ENCODE measurements at places on chromosomes 6 and 20.

DNA sequence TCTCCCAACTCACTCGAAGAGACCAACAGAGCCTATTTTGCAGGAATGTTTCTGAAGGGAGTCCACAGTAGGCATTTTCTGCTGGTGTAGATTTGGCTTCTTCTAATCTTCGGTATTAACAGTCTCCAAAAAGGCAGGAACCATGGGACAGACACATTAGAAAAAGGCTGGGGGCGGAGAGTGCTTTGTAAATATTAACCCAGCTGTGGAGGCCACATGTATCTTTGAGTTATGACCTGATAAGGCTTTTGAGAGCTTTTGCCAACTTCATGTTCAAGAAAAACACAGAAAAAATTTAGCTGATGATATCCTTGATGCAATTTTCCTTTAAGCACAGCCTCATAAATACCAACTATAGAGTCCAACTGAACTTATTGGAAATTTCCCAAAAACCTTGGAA, 119.4 kb upstream of the TSHZ2 start:
- no peak for DNase-seq

DNA sequence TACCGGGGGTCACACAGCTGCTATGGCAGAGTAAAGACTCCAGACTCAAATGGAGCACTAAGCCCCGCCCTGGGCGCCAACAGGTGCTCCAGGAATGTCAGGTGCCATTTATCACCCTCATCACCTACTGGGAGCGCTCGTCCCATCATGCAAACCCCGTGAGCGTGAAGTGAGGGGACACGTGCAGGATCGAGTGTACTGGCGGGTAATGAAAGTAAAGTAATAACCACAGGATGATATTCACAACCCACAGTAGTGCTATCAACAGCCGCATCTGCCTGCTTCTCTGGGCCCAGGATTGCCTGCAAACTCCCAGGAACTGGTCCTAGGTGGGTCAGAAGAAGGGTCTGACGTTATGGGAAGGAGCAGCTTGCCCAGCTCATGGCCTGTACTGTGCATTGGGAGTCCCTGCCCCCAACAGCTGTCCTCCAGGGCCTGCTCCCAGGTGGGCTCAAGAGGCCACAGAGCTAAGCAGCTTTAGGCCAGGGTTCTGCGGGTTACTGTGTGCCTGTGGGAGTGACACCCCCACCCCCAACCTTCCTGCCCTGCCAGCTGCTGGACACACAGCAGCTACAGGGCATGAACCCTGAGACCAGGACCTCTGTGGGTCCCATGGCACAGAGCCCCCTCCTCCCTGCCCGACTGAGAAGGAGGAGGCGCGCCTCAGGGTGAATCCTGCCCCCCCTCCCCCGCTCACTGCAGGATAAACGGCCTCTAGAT, 120.5 kb upstream of the SULF2 start:
- no peak for DNase-seq

GRCh38 chr6:160259598-160259997, 977 bp upstream of the SLC22A2 start:
- DNase-seq = no peak

DNA sequence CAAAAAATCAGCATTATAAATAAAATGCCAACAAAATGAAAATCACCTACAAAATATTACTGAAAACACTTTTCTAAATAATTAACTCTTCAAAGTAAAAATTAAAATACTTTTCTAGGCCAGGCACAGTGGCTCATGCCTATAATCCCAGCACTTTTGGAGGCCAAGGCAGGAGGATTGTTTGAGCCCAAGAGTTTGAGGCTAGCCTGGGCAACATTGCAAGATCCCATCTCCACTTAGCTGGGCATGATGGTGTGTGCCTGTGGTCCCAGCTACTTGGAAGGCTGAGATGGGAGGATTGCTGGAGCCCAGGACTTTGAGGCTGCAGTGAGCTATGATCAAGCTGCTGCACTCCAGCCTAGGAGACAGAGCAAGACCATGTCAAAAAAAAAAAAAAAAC, 6.4 kb downstream of the SERPINB9 start:
- no peak for DNase-seq

- DNase-seq = no peak
Measured at GRCh38 chr6:106754215-106754614, 124.8 kb downstream of the QRSL1 start.

GRCh38 chr6:167552258-167552630, 227.4 kb downstream of the TTLL2 start:
- DNase-seq = no peak

DNA sequence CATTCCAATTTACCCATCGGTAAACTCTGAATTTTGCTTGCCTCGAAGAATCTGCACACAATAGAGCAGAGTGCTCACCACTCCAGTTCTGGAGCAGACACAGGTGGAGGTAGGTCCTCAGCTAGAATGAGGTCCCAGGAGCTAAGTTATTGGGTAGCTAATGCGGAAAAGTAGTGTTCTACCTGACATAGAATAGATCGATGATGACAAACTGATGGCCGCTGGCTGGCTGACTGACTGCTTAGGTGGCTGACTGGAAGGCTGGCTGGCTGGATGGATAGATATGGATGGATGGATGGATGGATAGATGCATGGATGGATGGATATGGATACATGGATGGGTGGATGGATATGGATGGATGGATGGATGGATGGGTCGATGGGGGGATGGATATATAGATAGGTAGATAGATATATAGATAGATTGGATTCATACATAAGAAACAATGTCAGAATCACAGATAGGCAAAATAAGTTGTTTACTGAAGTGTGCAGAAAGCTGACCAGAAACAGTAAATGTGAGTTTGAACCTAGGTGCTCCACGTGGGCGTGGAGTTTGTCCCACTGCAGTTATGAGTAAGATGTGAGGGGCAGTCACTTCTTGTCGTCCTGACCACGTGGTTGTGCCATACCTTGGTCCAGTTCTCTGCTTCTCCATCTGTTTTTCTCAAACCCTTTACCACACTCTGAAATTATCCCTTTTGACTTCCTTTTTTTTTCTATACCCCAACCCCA, 62.1 kb downstream of the TBXT start:
- DNase-seq = no peak

- no peak for DNase-seq
Measured at GRCh38 chr6:65289491-65289890, 417.5 kb downstream of the EYS start.

DNA sequence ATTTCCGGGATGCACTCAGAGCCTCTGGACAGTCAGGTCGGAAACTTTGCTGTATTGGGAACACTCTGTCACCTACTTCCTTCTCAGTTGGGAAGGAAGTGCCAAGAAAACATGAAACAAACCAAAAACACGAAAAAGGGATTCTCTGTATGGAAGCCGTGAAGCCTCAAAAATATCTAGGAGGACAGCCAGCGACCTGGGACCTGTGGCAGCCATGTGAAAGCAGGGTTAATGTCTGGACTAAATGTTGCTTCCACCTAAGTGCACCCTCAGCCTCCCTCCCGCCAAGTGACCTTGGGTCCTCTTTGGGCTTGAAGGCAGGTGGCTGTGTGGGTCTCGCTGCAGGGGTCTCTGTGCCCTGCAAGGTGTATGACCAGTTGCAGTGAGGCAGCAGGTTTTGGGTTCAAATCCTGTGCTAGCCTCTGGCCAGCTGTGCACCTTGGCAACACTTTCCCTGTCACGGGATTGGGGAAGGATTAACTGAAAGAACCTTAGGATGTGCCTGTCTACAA, 851 bp downstream of the MAVS start:
- DNase-seq = no peak

- DNase-seq = no peak
Measured at GRCh38 chr6:128437685-128438084, 82.7 kb downstream of the PTPRK start.

DNA sequence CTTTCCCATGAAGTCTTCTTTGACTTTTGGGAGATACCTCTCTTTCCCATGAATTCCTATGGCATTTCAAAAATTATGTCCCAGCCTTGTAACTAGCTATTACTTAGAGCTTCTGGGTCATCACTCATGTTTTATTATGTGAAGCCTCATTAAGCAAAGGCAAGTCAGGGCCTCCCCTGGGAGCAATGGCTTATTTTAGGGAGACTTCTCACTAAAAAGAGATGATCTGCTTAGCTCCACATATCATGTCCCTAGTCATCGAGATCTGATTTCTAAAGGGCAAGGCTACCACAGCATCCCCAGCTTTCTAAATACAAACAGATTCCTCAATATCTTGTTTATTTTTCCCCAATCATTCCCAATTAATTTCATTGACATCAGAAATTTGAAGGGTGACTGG, 154.0 kb upstream of the MANEA start:
- no peak for DNase-seq

GRCh38 chr6:129110690-129111343, 227.9 kb downstream of the LAMA2 start:
- no peak for DNase-seq

- no peak for DNase-seq
Measured at GRCh38 chr6:84526631-84527030, 237.8 kb downstream of the TBX18 start.

DNA sequence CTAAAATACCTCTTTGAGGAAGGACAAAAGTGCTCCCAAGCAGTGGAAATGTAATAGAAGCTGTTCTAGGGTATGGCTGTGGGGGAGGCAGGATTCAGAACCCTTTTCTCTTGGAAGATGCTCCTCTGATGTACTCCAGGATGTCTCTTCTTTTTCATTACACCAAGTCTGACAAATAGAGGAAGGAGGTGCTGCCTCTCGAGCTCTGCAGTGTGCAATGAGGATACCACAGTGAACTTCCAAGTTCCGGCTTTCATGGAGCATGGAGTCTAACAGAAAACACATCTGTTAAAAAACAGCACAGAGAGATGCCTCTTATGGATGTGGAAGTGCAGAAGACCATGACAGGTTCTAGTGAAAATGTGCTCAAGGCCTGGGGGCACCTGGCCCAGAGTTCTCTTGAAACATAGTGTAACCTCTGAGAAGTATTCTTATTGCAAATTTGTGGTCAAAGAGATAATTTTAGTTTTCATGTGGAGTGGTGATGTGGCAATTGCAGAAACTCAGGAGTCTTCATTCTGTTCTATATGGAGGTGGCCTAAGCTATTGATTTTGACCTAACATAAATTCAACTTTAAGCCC, 362.0 kb upstream of the CITED2 start:
- DNase-seq = no peak

GRCh38 chr20:25269833-25270170, 21.9 kb downstream of the PYGB start:
- DNase-seq = no peak

GRCh38 chr6:37540390-37540789, 40.7 kb upstream of the CCDC167 start:
- no peak for DNase-seq

DNA sequence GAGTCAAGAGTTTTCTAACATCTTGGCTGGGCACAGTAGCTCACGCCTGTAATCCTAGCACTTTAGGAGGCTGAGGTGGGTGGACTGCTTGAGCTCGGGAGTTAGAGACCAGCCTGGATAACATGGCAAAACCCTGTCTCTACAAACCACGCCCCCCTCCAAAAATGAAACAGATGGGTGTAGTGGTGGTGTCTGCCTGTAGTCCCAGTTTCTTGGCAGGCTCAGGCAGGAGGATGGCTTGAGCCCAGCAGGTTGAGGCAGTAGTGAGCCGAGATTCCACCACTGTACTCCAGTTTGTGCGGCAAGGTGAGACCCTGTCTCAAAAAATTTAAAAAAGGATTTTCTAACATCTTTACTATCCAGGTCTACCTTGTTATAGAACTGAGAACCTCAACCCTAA, 22.0 kb downstream of the FAM8A1 start:
- no peak for DNase-seq

GRCh38 chr6:167827583-167828324, 1.0 kb downstream of the AFDN start:
- DNase-seq = peak; percentile 89

GRCh38 chr20:22768266-22769178, 184.2 kb upstream of the FOXA2 start:
- DNase-seq = no peak

- no peak for DNase-seq
Measured at GRCh38 chr6:135665935-135666334, 168.4 kb upstream of the AHI1 start.

- no peak for DNase-seq
Measured at GRCh38 chr6:55925292-55925691, 49.9 kb upstream of the BMP5 start.

- no peak for DNase-seq
Measured at GRCh38 chr20:13286052-13286451, 65.0 kb downstream of the ISM1 start.

- DNase-seq = no peak
Measured at GRCh38 chr20:58659841-58660240, 8.8 kb downstream of the STX16 start.

DNA sequence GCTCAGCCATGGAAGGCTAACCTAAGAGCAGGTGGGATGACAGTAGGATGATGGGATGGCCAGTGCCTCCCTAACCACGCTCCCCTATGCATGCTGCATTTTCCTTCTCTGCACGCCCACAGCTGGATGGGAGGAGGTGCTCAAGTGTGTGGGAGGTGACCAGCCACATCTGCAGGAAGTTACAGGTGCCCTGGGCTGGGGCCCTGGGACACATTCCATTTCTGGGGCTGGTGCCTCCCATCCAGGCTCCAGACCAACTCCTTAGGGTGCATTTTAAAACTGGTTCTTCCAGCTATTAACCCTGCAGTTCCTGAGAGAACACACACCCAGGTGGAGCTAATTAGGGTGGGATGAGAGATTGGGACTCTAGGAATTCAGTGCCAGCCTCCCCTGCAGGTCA, 135.3 kb upstream of the ARMC2 start:
- no peak for DNase-seq

- DNase-seq = no peak
Measured at GRCh38 chr20:45429618-45430017, 13.7 kb downstream of the PIGT start.

- peak; percentile 62 for DNase-seq
Measured at GRCh38 chr20:31517373-31517772, 3.1 kb downstream of the HM13 start.

DNA sequence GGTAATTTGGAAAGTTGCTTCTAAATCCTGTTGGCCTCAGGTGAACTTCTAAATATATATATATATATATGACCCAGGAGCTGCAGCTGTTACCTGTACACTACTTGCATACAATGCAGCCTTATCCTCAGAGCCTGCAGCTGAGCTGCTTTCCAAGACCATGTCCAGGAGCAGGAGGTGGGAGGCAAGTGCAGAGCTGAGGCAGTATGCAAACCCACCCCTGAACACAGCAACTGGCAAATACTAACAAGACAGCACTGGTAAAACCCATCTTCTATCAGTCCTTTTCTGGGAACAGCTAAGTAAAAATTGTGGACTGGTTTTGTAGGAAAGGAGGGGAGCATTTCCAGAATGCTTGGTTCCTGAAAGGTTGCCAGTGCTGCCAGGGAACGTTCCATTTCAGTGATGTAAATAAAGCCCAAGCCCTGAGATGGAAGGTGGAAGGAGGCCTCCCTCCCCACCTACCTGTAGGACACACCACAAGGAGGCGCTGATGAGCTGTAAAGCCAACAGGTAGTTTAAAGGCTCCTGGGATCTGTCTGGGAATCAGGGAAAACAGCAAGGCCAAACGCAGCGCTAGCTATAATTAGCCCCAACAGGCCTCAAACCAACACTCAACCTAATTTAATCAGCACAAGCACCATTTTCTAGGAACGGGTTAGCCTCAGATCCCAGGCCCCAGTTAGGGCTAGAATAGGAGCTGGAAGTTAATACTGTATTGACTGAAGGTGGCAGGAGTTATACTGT, 93.8 kb upstream of the MAP7 start:
- DNase-seq = no peak

GRCh38 chr20:40335437-40335836, 353.6 kb downstream of the MAFB start:
- DNase-seq = no peak

Data from upper lobe of left lung (tissue), 6 donors.